ENCODE measurements at places on chromosomes 4 and X.

GRCh38 chr4:76782837-76783236 lies 115.1 kb downstream of the SOWAHB start:
- no peak for DNase-seq

DNA sequence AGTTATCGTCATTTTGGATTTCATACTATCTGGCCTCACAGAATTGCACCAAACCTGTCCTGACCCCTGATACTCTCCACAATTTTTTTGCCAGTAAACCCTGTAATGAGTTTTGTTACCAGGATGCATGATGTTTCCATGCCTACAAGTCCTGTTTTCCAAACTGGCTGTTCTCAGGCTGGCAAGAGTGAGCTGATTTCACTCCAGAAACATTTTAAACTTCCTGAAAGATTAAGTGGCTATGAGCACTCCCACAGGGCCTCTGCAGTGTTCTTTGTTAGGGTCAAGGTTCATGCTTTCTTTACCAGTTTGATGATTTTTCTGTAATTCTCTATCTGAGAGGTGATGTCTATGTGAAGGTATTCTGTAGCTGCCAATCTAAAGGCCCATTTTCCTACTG lies 31.7 kb upstream of the PDLIM3 start:
- no peak for DNase-seq

DNA sequence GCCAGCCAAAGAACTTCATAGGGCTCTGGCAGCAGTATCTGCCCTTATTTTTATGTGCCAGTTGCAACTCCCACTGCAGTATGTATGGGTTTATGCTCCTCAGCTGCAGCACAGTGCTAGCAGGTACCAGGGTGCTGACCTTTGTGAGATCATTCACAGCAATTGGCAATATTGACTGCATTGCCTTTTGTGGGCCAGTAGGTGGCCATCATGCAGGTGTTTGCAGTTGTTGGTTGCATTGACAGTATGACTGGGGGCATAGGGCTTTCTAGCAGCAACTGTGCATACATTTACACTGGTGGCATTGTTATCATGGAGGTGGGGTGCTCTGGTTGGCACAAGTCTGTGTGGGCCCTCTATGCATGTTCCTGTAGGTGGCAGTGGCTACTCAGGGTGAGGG lies 42.5 kb downstream of the FAAH2 start:
- DNase-seq, result no peak

DNA sequence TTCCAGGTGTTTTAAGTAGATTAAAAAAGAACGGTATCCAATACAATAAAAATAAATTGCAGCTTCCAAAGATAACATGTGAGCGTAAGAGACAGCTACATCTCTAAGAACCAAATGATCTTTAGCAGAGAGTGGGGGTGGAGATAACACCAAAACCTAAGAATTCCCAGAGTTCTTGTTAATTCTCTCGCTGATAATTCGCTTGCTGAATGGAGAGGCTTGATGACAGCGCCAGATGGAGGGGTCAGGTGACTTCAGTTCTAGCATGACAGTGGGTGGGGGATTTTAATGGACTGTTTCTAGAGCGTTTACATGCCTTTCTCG lies 2.3 kb downstream of the CLCN4 start:
- peak; percentile 41 for DNase-seq

DNA sequence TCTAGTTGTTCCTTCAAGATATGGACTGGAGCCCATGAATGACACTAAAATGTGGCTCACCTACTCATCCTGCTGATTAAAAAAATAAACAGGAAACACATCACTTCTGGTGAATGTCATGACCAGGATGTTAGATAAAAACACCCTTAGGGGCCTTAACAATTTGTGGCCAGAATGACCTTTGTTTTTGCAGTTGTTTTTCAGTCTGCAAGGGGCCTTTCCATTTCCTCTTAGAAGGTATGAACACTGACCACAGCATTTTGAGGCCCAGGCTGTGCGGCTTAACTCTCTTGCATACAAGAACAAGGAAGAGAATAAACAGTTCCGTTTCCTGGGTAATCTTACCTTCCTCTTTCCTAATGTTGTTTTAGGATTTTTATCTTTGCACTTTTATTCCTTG lies 113.2 kb downstream of the IL1RAPL2 start:
- no peak for DNase-seq

DNA sequence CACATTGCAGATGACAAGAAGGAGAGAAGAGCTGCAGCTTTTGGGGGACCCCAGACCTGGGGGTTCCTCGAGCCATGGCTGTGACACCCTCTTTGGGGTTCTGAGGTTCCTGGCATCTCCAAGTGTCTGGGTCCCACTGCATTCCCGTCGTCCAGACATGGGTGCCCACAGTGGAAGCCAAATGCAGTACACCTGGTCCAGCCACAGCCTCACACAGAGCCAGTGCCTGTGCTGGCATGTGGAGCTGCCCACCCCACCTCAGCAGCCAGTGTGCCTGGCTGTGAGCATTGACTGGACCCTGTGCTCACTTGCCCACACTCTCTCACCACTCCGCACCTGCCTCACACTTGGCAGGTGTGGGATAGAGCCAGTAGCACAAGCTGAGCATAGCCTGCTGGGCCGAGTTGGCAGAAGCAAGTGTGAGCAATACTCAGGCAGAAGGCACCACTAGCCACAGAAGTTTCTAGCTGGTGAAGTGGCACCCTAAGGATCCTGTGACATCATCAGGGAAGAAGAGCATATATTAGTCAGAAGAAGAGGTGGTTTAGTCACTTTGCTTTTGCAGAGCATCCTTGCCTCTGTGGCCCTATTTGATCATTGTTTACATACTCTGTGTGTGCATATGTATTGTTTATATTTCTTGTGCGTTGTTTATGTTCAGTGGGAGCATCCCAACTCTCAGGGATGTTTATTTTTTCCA lies 65.0 kb upstream of the MAGEB2 start:
- no peak for DNase-seq

DNA sequence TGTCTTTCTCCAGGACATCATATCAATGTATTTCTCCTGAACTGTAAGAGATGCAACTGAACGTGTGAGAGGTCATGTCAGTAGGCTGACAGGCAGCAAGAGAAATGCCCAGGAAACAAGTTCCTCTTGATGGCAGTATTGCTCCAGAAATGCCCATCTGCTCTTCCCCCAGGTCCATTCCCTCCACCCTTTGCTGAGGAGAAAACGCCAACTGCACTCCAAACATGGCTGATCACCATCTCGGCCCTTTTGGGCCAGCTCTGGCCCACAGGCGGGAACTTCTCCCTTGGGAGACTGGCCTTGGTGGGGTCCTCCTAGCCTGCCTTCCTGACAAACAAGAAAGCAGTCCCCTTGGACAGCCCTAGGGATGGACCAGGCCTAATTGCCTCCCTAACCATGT lies 276.5 kb upstream of the AGTR2 start:
- no peak for DNase-seq

GRCh38 chrX:926991-927390 lies 285.5 kb downstream of the CRLF2 start:
- DNase-seq, result no peak

GRCh38 chr4:107711831-107712230 lies 8.2 kb downstream of the PAPSS1 start:
- DNase-seq, result peak; percentile 51

DNA sequence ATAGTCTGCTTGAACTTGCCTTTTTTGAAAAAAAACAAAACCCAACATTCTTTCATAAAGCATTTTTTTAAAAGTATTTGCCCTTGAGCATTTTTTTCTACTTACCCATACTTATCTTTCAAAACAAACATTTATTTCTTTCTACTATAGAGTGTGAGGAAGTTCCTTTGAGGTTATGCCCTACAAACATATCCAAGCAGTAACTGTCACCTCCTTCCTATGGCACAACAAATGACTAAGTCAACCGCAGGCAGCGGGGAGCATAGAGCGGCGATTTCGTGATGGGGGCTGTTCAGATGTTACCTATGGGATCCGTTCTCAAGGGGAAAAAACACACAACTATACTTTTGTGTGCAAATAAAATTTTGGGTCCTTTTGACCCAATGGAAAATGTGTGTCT lies 19.4 kb downstream of the SPRY1 start:
- no peak for DNase-seq

DNA sequence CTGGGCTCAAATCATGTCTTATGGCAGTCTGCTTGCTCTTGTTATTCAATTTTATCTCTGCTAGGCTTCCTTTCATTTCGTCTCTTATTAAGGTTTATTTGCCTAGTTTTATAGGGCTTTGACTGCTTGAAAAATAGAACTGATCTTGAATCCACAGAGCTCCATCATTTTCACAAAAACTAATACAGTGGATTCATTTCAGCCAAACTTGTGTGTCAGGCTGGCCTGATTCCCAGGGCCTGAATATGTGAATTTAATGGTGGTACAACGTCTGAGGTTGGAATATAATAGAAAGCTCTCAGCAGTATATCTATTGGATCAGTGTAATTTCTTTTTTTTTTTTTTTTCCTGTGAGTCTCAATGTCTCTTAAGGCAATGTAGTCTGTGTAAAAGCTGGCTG lies 123.3 kb downstream of the POU4F2 start:
- no peak for DNase-seq

DNA sequence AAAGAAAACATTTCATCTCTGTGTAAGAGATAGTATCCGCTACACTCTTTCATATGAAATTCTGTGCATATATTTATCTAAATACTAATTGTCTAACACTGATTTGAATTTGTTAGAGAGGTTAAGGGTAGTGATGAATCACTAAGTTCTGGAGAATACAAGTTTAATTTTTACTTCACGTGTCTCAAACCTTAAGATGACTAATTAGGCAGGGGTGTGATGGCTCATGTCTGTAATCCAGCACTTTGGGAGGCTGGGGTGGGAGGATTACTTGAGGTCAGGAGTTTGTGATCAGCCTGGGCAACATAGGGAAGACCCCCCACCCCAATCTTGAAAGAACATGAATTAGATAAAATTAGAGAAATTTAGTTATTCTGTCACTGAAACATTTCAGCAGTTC lies 2241.9 kb downstream of the PCDH7 start:
- no peak for DNase-seq

- no peak for DNase-seq
These were observed 5.5 kb downstream of the SEC31A start for GRCh38 chr4:82885410-82885809.

DNA sequence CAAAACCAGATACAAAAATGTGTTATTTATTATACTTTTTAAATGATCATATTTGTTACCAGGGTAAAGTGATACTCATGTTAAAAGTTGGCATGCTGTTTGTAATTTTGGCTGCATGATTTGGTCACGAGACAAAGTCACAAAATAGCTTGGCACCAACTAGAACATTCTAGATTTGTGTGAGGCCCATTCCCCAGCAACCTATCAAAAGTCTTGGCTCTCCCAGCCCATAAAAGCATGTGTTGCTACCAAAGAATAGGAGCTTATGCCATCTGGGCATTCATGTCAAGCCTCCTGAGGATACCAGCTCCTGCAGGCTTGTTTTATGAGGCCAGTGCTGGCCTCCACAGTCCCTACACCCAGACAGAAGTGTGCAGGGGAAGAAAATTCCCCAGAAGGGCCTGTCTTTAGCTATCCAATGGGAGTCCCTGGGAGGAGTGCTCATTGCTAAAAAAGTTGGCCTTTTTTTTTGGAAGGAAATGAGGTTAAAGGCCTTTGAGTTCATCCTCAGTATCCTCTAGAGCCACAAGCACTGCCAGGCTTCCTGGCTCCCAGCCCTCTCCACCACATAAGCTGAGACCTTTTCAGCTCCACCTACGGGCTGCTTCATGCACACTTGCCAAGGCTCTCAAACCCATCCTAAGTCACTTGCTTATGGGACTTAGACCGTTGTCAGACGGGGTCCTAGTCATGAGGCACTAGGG lies 211.9 kb upstream of the EOLA2 start:
- DNase-seq, result no peak

DNA sequence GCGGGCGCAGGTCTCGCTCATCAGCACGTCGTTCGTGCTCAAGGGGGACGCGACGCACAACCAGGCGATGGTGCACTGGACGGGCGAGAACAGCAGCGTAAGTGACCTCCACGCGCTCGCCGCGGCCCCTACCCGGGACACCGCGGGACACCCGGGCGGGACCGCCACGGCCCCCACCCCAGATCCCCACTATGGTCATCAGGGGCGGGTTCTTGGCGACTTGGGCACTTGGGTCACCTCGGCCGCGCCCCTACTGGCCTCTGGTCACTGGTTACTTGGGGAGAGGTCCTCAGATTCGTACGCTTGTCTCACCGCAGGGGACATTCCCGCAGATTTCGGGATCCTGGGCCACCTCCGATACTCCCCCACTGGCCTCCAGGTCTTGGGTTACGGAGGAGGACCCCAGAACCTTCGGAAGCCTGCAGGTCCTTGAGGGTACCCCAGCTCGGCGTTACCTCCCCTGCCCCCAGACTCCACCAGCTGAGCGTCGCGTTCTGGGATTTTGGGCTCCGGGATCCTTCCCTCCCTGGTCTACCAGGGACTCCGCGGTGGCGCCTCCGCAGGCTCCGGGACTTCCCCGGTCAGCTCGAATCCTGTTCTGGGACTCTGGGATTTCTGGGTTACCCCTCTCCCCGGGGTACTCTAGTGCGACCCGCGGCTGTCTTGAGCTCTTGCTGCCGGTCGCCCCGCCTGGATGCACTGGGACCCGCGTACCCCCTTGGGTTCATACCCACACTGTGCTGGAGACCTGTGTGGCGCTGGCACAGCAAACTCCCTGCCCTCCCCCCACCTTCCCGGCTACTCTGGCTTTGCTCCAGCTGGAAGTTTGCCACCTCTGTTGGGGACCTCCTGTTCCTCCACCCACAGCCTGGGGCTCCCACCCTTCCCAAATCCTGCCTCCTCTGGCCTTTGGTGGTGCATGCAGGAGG lies 956 bp downstream of the SORCS2 start:
- peak; percentile 82 for DNase-seq

GRCh38 chr4:64340218-64341110 lies 68.8 kb downstream of the TECRL start:
- no peak for DNase-seq

GRCh38 chrX:39205467-39205866 lies 404.2 kb downstream of the MID1IP1 start:
- no peak for DNase-seq

GRCh38 chr4:2729533-2729875 lies 26.6 kb downstream of the TNIP2 start:
- DNase-seq, result no peak

GRCh38 chr4:24657768-24658617 lies 73.6 kb upstream of the DHX15 start:
- DNase-seq, result no peak

GRCh38 chr4:78984593-78984992 lies 45.4 kb upstream of the PAQR3 start:
- DNase-seq, result no peak

DNA sequence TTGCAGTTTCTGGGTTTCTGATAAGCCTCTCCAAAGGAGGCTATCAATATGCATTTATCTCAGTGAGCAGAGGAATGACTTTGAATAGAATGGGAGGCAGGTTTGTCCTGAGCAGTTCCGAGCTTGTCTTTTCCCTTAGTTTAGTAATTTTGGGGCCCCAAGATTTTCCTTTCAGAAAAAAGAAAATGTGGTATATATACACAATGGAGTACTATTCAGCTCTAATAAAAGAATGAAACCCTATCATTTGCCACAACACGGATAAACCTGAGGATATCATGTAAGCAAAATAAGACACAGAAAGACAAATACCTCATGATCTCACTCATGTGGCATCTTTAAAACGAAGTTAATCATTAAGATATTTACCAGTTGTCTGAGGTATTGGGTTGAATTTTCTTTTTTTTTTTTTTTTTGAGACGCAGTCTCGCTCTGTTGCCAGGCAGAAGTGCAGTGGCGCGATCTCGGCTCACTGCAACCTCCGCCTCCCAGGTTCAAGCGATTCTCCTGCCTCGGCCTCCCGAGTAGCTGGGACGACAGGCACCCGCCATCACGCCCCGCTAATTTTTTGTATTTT lies 540 bp downstream of the ZNF721 start:
- DNase-seq, result no peak

- no peak for DNase-seq
These were observed 193.8 kb downstream of the ADAMTS3 start for GRCh38 chr4:72375073-72375736.
